ENCODE measurements at places on chromosomes 2 and 18.

DNA sequence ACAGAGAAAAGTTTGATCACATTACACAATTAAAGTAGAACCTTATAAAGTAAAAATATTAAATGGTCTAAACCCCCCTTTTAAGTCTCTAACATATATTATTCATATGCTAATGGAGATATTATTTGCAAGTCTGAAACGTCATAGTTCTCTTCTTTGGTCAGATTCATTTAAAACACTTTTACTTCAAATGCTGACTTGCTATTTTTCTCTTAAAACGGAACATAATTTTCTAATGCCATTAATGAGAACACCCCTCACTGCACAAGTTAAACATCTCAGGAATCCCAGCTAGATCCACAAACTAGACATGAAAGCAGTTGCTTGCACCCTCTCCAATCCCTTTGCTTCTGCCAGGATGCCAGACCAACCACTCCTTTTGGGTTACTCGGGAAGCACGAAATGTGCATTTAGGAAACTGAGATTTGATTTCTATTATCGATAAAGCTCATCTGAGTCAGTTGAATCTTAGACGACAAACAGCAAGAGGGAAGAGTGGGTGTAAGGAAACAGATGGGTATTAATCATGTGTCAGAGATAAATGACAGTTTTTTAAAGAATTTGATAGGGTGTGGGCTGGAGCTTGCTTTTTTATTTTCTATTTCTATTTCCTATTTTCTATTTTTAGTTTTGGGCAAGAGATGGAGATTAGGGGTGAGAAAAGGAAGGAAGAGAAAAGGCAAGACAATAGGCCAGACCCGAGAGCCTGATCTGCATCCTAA lies 1.5 kb downstream of the ADD2 start:
- DNase-seq: no peak

GRCh38 chr18:72181241-72181764 lies 362.8 kb downstream of the CBLN2 start:
- DNase-seq: no peak

- peak; percentile 33 for DNase-seq
These were observed 4.4 kb upstream of the ZEB2 start for GRCh38 chr2:144524118-144525009.

DNA sequence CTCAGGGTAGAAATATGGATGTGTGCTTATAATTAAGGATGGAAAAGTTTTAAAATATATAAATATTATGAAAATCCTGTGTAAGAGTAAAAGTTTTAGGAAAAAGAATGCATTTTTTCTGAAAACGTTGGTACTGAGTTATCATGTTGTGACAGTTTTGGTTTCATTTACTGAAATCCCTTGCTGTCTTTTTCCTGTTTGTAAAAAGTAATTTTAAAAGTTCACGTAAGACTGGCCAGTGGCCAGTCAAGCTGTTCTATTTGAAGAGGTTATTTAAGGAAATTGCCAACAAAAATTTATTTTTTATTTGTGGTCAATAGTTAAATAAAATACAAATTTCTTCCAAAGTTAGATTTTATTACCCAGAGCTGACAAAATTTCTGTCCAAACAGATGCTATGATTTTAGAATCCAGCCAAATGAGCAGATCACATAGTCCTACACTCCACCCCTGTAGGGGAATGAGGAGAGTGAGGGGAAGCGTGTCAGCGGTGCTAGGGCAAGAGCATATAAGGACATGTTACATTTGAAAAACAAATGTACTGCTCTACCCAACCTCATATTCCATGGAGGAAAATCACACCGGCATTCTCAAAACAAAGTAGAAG lies 297.8 kb upstream of the TFPI start:
- no peak for DNase-seq

- no peak for DNase-seq
These were observed 60.1 kb downstream of the EVA1A start for GRCh38 chr2:75500633-75501032.

GRCh38 chr2:231300020-231300721 lies 95.3 kb upstream of the B3GNT7 start:
- no peak for DNase-seq

GRCh38 chr2:23418056-23418455 lies 33.1 kb downstream of the KLHL29 start:
- no peak for DNase-seq

GRCh38 chr2:151338115-151338514 lies 19.3 kb upstream of the TNFAIP6 start:
- no peak for DNase-seq

GRCh38 chr2:29212009-29212408 lies 96.8 kb downstream of the CLIP4 start:
- no peak for DNase-seq

DNA sequence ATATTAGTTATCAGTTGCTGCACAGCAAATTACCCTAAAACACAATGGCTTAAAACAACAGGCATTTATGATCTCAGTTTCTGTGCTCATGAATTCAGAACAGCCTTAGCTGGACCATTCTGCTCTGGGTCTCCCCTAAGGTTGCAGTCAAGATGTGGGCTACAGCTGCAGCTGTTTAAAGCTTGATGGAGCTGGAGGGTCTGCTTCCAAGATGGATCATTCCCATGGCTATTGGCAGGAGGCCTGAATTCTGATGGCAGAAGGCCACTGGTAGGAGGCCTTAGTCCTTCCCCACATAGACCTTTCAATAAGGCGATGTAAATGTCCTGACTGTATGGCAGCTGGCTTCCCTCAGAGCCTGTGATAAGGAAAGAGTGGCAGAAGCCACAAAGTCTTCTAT lies 118.6 kb upstream of the SERPINE2 start:
- no peak for DNase-seq

DNA sequence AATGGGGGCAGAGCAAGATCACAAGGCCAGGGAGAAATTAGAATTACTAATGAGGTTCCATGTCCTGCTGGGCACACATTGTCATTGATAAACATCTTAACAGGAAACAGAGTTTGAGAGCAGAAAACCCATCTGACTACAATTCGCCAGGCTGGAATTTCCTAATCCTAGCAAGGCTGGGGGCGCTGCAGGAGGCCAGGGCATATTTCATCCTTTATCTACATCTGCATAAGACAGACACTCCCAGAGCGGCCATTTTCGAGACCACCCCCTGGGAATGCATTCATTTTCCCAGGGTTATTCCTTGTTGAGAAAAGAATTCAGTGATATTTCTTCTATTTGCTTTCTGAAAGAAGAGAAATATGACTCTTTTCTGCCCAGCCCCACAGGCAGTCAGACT lies 152.7 kb downstream of the SUCLG1 start:
- no peak for DNase-seq

DNA sequence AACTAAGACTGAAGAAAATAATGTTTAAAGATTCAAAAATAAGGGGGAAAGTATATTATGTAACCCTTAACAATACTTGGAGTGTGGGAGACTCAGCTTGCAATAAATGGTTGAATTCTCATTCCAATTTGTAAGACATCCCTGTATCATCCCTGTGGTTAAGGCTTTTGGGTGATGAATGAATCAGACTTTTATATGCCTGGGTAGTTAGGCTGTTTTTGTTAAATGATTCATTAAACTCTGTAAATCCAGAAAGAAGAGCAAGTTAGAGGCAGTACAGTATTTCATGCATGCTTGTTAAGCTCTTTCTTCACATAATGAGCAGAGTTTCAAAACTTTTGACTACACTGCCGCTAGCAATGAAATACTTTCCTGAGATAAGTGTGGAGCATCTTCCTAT lies 948.8 kb downstream of the SOCS6 start:
- DNase-seq: no peak

GRCh38 chr2:30365201-30365600 lies 81.8 kb upstream of the LCLAT1 start:
- no peak for DNase-seq

- no peak for DNase-seq
These were observed 70.9 kb downstream of the PIEZO2 start for GRCh38 chr18:11078491-11078890.

- DNase-seq: no peak
These were observed 164.8 kb downstream of the METTL4 start for GRCh38 chr18:2406544-2406943.

GRCh38 chr2:84788498-84788897 lies 92.4 kb downstream of the TRABD2A start:
- DNase-seq: no peak

DNA sequence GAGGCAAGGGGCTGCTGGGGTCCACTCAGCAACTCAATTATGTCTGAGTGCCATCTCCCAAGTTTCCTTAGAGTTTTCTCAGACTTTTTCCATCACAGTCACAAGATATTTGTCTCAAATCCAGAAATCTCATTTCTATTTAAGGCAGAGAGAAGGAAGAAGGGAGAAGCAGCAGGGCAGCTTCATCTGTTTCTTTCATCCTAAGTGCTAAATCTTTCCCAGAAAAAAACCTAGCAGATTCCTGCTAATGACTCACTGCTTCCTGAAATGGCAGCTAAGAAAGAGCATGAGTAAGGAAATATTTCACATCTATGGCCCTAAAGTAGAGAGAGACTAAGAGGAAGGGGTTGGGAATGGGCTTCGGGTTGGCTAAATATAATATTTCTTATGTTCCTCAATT lies 88.0 kb downstream of the KYNU start:
- no peak for DNase-seq

GRCh38 chr2:60498816-60499429 lies 54.5 kb downstream of the BCL11A start:
- DNase-seq: no peak

DNA sequence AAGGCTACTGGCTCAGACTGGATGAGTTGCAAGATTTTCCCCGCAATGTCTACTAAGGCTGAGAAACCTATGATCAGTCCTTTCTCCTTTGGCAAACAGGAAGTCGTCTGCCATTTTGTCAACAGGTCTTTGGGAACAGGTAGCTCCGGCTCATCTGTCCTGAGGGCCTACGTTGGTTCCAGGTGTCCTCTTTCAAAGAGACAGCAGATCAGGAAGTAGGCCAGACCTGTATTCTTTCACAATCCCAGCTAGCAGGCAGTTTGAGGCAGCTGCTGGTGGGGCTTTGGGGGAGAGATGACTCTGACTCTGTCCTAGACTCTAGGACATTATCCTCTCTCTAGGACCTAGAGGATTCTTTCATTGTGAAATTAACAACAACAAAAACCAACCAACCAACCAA lies 98.6 kb downstream of the ACTR2 start:
- no peak for DNase-seq

- no peak for DNase-seq
These were observed 379.8 kb upstream of the LINC00305 start for GRCh38 chr18:64528646-64529045.

Data from stimulated activated CD8-positive, alpha-beta memory T cell treated with anti-CD3 and anti-CD28 coated beads, Interleukin-7, amount 100 ng/mL, for 4 hours (primary cell).